8988T (cell line): ENCODE measurements at places on chromosomes 6 and 20.

- DNase-seq: no peak
Measured at GRCh38 chr20:45924391-45925261, 9.9 kb upstream of the PCIF1 start.

DNA sequence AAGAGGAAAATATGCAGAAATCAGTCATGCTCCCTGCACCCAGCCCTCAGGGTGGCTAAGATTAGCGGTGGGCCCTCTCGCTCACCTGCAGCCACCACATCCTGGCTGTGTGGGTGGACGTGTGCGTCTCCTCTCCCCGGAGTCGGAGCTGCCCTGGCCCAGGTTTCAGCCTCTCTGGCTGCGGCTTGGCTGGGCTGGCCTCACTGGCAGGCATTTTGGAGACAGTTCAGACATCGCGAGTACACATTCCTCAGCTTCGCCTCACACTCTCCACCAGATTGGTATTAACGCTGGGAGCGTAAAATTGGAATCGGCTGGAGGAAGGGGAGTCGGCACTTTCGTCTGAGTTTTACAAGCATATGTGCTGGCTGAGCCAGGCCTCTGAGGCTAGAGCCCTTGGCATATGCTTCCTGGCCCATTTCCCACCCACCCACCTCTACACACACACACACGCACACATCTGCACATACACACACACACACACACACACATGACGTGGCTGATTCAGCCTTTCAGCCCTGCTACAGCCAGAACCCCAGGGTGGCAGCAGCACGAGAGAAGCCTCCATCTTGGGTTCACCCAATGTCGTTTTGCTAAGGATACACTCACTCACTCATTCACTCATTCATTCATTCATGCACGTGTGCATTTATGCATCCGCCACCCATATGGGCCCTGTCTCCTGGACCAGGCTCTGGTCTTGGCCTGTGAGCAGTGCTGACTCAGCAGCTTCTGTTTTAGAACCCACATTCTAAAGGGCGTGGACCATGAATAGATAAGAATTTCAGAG is 42.9 kb downstream of the BCAS4 start:
- no peak for DNase-seq

DNA sequence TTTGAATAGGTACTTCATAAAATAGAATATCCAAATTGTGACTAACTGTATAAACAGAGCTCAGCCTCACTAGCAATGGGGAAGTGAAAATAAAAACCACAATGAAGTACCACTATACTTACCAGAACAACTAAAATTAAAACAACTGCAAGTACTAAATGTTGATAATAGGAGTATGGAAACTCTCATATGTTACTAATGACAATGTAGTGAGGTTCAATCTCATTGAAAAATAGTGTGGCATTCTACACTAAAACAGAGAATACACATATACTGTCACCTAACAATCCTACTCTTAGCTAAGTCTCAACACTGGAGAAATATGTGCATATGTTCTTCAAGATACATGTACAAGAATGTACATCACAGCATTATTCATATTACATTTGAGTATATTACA is 132.0 kb upstream of the CARMIL1 start:
- no peak for DNase-seq

DNA sequence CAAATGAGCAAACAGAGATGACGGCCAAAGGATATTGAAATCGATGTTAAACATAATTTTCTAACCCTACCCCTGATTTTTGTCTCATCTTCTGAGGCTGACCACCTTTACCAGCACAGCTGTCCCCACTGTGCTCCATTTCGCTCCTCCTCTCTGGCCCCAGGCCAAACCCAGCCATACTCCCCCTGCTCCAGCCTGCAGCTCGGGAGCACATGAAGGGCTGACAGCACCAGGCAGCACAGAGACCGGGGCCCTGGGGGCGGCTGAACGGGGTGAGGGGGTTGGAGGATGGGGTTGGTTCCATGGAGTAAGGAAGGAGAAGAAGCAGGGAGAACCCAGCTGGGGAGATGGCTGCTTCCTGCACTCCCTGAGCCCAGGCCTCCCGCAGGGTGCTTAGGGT is 3.2 kb upstream of the NCR2 start:
- DNase-seq: no peak

DNA sequence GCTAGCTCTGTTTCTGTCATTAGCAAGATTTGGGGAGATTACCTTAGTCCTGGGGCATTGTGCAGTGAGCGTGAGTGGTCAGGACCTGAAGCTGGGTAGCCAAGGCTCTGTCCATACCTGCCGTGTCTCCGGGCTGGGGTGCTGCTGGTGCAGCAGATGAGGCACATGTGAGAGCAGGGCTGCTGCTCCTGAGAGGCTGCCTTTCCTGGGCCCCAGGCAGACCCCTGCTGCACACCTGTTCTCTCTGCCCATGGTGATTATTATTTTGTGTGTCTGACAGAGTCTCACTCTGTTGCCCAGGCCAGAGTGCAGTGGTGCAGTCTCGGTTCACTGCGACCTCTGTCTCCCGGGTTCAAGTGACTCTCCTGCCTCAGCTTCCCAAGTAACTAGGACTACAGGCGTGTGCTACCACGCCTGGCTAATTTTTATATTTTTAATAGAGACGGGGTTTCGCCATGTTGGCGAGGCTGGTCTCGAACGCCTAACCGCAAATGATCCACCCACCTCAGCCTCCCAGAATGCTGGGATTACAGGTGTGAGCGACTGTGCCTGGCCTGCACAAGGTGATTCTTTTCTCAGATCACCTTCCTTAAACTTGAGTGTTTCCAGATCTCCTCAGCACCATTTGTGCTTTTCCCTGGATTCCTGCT is 36.8 kb upstream of the IRF4 start:
- DNase-seq: no peak

DNA sequence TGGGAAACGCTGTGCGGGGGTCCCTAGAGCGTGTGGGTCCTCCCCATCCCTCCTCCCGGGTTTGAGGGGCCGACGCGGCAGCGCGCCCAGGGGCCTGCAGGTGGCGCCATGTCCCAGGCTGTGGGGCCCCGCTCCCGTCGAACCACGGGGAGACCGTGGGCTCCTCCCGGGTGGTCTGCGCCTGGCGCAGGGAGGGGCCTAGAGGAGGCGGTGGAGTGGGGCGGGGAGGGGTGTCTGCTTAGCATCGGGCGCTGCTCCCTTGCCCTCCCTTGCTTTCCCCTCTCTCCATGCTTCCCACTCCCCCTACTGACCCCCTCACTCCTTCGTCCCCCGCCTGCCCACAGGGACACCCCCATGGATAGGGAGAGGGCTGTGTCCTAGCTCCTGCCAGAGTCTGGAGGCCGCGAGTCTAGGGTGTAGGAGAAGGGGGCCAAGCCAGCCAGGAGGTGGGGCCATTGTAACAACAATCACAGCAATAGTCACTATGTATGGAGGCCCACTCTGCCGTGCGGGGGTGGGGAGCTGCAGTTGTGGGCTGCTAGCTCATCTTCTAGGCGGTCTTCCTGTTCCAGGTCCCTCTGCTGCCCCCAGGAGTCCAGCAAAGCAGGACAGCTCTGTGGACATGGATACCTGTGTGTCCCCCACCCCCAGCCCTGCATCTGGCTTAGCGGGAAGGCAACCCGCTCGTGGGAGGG is 51.7 kb downstream of the CHMP4B start:
- peak; percentile 94 for DNase-seq
